Cerebellar cortex (tissue), 1 donor: ENCODE measurements at places on chromosomes 1 and 21.
A peak's percentile ranks its signal among the peaks of the same experiment; 100 is the strongest.

- peak; percentile 53 for DNase-seq
These were observed 33.6 kb downstream of the SLC2A1 start for GRCh38 chr1:42924851-42925760.

DNA sequence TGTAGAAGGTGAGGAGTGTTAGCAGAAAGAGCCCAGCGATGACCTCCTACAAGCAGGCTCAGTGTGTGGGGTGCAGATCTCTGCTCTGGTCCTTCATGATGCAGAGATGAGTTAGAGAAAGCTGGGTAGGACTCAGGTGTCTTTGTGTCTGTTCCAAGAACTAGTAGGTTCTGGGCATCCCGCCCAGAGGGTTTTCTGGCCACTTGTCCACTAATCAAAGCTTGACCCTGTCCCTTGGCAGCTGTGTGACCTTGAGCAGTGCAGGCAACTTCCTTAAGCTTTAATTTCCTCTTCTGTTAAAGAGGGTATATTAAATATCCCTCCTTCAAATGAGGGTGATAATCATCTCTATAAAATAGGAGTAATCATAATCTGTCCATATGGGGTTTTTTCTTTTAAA, 54.7 kb upstream of the WNT4 start:
- no peak for DNase-seq

DNA sequence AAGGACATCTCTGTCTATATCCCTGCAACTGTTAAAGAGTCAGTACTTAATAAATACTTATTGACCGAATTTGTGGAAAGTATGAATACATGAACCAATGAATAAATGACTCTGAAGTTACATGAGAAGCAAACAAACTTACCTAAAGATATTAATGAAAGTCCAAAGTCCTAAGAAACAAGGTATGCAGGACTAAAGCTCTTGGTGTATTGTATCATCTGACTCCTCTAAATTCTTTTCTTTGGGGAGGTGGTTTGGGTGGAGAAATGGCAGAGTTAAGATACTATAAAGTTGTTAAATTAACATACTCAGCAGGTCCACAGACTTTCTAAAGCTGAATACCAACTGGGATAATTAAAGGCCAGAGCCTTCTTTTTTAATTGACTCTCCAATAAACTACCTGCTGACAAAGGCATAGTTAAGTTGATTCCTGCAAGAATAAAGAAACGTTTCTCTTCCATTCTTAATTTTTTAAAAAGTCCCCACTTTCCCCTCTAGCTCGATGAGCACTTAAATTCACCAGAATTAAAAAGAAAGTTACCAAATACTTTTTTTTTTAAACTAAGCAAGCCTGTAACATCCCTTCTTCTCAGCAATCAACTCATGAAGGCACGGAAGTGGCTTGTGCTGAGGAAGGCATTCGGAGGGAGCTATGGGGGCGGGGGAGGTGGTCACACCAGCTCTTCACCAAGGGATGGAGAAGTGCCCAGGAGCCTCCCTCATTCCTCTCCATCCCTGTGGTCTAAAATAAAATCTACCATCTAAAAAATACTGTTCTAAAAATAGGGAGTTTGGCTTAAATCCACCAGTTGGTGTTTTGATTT, 61.1 kb downstream of the GADD45A start:
- no peak for DNase-seq

- no peak for DNase-seq
These were observed 57.2 kb downstream of the AGPAT3 start for GRCh38 chr21:43921979-43922945.

DNA sequence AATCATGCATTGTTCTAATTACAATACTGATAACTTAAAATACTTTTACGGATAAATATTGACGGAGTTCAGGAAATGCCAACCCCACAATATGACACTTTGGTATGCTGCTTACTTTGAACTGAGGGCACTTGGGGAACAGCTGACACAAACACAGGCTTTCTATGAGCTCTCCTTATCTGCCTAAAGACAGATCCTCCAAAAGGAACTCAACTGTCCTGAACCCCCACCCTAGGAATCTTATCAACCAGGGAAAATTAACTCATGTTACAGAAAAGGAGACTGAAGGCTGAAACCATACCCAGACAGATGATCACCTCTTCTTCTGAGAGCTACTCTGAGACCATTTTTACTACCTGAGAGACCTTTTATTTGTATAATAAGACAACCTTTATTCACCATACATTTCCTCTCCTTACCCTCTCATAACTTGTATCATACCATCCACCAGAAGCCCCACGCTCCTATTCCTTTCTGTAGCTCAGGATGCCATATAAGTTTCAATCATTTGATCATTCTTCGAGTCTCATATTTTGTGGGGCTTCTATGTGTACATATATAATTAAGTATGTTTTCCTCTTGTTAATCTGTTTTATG, 239.5 kb downstream of the FAF1 start:
- no peak for DNase-seq

- no peak for DNase-seq
These were observed 9.1 kb upstream of the AADACL4 start for GRCh38 chr1:12634696-12635202.

DNA sequence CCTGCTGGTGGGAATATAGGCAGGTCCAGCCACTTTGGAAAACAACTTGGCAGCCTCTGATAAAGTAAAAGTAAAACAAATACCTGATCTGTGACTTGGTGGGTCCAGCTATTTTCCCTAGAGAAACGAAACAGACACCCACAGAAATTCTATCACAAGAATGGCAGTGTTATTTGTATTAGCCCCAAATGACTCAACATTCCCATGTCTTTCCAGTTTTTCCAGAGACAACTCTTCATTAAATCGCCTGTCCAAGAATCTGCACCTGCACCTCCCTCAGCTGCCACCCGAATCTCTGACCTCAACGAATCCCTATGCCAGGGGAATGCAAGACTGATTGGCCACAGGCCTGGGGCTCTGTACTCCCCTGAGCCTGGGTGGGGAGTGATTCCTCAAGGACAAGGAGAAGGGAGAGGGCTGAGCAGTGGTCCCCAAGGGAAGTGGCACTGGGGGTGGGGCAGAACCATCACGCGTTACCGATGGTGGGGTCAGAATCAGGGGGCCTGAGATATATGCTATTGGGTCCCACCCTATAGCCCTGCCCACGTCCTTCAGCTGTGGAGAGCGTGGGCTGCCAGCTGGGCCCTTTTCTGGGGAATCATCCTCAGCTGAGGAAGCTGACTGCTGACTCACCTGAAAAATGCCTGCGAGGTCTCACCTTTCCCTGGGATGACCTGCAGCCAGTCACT, 553.0 kb downstream of the PTPRU start:
- no peak for DNase-seq

GRCh38 chr1:23673086-23673813, 18.4 kb upstream of the RPL11 start:
- DNase-seq = no peak

DNA sequence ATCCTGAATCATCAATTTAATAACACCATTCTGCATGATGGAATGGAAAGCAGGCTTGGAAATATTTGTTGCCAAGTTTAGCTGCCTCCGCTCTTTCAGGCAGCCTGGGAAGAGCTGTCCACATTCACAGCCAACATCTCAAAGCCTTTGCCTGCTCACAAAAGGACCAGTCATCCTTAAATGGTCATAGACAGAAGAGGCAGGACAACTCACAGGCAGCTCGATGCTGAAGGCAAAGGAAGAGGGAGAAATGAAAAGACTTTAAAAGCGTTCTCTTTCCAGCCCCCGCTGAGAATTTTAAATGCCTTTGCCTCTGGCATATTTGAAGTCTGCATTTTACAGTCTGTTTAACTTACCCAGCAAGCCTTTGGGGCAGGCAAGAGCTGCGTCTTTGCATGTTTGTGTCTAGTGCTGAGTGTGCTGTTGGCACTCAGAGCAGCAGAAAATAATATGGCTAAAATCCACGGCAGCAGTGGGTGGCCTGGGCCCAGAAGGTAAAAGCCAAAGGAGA, 68.9 kb downstream of the NMNAT2 start:
- DNase-seq = peak; percentile 93

DNA sequence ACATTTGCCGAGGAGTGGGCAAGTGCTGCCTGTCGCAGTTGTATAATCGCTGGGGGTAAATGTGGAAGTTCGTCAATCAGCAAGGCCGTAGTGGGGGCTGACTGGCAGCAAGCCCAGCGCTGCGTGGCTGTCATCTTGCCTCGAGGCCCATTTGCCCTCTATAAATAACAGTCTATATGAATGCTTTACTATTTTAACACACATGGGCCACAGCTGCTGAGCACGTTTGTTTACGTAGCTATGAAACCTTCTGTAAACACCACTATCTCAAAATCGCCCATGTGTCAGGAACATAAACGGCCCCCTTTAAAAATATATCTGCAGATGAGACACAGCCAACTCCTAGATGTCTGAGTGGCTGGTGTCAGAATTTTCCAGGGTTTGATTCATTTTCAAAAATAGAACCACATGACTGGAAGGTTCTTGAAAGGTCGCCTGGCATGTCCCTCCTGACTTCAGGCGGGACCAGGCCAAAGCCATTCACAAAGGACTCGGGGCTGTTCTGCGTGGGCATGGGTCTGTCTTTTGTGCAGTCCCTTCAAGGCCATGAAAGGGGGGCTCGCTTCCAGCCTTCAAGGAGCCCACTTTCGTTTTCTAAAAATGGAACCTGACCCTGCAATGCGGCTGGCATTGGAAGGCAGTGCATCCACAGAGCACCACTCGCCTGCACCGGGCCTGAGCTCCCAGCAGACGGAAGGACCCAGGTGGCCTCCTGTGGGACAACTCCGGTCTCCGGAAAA, 205.5 kb downstream of the KCNJ6 start:
- DNase-seq = no peak

DNA sequence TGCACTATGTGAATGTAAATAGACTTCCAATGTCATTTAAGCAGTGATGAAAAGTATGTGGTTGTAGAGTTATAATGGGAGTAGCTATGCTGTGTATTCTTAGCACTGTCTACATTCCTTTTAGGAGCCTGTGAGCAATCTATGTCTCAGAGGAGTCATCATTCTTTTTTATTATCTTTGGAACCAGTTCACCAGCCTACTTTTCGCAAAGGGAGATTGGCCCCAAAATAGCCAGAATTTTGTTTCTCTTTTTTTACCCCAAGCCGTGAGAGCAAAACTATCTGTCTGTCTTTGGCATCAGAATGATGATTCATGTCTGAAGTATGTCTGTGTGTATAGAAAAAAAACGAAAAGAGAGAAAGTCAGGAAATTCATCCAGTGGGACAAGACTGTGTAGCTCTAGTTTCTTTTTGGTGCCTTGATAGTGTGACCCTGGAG, 44.2 kb downstream of the OSBPL9 start:
- no peak for DNase-seq
